ELR (cell line): ENCODE measurements at places on chromosomes 13 and 19.
A peak's percentile ranks its signal among the peaks of the same experiment; 100 is the strongest.

DNA sequence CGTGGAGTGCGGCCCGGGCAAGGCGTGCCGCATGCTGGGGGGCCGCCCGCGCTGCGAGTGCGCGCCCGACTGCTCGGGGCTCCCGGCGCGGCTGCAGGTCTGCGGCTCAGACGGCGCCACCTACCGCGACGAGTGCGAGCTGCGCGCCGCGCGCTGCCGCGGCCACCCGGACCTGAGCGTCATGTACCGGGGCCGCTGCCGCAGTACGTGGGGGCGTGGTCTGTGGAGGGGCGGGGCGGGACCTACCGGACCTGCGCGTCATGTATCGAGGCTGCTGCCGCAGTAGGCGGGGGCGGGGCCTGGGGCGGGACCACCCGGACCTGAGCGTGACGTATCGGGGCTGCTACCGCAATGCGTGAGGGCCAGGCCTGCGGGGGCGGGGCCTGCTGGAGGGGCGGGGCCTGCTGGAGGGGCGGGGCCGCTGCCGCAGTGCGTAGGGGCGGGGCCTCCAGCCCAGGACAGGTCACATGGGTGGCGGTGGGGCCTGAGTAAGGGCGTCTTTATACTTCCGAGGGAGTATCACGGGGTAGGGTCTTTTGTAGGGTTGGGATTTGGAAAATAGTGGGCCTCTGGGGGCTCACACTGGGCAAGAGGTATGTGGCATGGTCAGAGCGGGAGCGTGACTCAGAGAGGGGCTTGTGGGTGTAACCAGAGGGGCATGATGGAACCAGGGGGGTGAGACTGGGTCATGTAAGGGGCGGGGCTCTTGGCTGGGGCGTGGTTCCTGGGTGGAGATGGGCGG is 4.3 kb downstream of the FSTL3 start:
- DNase-seq: peak; percentile 97

GRCh38 chr19:15995536-15995935 is 46.7 kb downstream of the OR10H4 start:
- DNase-seq: no peak

GRCh38 chr13:33105387-33106005 is 89.3 kb downstream of the KL start:
- DNase-seq: no peak

DNA sequence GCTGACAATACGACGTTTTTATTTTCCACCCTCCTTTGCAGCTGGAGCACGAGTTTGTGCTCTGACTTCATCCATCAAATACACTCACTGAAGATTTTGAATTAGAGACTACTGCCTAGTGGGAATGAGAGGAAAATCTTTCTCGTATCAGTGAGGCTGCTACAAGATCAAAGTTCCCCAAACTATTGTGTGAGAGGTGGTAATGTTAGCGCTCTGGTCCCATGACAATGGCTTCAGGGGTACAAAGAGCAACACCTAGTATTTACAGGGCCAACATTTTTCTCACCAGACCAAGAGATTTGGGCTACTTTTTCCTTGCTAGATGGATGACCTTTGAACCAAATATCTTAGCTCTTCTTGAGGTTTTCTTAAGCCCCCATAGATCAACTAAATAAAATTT is 30.3 kb upstream of the PDX1 start:
- no peak for DNase-seq

DNA sequence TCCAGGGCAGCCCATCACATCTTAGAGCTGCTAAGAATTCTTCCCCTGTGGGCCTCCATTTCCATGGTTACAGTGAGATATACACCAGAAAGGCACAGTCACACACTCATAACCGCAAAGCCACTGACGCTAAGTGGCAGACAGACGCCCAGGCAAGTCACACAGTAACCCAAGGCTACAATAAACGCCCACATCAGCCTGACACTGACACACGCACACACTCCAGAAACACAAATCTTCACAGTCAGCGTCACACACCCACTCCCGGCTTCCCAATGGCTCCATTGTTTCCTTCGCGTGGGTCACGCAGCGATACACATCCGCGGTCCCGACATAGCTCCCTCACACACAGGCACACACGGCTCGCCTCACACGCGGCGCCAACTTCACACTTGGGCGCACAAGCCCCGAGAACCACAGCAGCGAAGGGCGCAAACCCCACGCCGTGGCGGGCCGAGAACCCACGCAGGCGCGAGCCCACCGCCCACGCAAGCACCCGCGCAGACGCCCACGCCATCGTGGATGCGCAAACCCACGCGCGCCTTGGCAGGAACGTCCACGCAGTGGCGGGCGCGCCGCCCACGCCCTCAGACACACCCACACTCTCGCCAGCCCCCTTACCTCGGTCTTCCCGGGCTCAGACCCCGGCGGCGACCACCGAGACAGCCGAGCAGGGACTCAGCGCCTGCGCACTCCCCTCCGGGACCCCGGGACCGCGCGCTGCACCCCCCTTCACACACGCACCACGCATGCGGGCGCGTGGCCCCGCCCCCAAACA is at the start of gene ZNF667:
Gene ZNF667 (minus strand): TSS at position 695 of the 778 bp plus-strand sequence. CDS start 14,975 bp downstream, outside the sequence.
- DNase-seq: peak; percentile 56

- DNase-seq: no peak
These were observed 323.3 kb upstream of the ZNF507 start for GRCh38 chr19:32022044-32022640.

DNA sequence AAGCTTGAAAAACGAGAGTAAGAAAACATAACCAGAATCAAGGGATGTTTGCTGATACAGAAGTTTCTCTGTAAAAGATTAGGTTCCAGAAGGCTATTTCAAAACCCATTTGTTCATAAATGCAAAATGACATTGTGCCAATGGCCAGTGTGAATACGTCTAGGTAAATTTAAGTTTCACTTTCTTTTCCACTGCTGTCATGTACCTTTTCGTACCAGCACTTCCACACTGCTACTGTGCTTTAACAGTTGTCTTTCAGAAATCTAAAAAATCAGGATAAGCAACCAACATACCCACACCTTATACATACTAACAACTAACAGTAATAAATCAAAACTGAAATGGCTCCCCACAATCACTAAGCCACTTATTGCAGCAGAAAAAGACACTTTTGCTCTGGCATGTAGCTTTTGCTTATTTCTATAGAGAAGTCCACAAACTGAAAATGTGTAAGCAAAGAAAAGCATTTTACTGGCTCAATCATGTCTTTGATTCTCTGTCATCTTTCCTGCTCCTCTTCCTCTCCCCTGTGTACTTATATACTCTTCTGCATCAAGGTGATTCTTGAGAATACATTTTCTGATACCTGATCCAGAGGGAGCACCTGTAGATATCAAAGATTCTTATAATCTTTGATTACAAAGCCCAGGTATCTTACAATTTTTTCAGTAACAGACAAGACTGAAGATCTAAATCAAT is 34.3 kb downstream of the ELF1 start:
- DNase-seq: no peak

GRCh38 chr13:37492075-37492474 is 106.5 kb downstream of the POSTN start:
- DNase-seq: peak; percentile 8

DNA sequence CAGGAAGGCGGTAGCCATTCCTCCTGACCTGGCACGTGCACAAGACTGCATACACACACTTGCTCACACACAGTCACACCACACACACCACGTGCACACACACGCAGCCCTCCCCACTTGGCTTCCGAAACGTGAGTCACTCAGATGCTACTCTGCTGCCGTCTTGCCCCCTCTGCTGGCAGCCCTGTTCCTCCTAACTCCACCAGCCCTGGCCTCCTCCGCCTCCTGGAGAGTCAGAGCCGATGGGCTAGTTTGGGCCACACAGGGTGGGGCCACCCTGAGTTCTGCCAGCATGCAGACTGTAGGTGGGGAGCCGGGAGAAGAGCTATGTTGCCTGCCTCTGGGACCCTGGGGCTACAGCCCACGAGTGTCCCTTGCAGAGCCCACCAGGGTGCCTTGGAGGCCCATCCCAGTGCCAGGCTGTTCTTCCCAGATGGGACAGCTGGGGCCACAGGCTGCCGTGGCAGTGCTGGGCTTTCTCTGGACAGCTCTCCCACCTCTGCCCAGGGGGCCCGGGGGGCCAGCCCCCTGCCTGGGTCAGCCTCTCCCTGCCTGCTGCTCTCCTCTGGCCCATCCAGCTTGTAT is 12.1 kb downstream of the PIN1 start:
- peak; percentile 93 for DNase-seq

DNA sequence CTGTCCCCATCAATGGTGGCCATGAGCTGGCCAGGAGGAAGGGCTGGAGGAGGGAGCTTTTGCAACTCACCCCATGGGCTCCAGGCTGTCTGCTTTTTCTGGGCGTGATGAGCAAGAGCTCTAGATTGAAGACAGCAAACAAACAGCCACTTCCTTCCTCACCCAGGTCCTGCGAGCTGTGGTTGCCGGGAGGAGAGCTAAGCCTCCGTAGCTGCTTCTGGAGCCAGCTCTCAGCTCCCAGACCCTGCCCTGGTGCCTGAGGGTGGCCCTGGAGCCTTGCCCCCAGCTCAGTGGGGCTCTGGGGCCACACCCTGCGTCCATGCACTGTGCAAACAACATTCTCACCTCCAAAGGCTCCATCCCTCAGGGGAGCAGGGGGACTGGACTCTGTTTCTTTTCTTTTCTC is 6.2 kb downstream of the MYO1F start:
- peak; percentile 91 for DNase-seq
